Stromal cell of bone marrow (primary cell): ENCODE measurements at places on chromosomes 3 and 15.

- no peak for DNase-seq
Measured at GRCh38 chr15:41336549-41336948, 3.9 kb downstream of the NUSAP1 start.

GRCh38 chr3:123409443-123410148 is 39.3 kb downstream of the ADCY5 start:
- DNase-seq, result no peak

- no peak for DNase-seq
Measured at GRCh38 chr3:149233323-149233722, 11.7 kb upstream of the CP start.

DNA sequence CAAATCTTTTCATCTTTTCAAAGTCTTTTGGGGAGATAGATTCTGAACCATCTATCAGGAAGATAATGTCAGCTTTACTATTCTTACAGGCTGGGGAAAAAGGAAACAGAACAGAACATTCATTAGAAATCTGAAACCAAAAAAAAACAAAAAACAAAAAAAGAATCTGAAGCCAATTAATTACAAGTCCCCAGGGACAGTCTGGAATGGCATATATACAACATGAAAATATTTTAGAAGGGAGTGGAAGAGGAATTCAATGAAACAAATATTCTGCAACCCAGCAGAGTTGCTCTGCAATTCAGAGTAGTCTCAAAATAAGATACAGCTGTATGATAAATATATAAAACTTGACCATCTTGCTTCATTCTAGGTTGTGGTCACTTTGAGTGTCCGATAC is 41.7 kb upstream of the CAPN7 start:
- DNase-seq, result no peak

- no peak for DNase-seq
Measured at GRCh38 chr3:123256256-123256655, 54.5 kb downstream of the SEC22A start.

- no peak for DNase-seq
Measured at GRCh38 chr3:134307425-134307824, 56.8 kb upstream of the RYK start.

- no peak for DNase-seq
Measured at GRCh38 chr15:62958528-62959363, 83.8 kb upstream of the TPM1 start.

- no peak for DNase-seq
Measured at GRCh38 chr15:83107841-83108181, 366 bp downstream of the TM6SF1 start.

- DNase-seq, result no peak
Measured at GRCh38 chr3:28700728-28701127, 352.1 kb upstream of the AZI2 start.

- DNase-seq, result no peak
Measured at GRCh38 chr15:57364282-57365007, 11.9 kb upstream of the CGNL1 start.

- DNase-seq, result no peak
Measured at GRCh38 chr15:88322461-88322860, 65.9 kb upstream of the NTRK3 start.

- DNase-seq, result no peak
Measured at GRCh38 chr3:188888321-188889053, 283.3 kb upstream of the TPRG1 start.

DNA sequence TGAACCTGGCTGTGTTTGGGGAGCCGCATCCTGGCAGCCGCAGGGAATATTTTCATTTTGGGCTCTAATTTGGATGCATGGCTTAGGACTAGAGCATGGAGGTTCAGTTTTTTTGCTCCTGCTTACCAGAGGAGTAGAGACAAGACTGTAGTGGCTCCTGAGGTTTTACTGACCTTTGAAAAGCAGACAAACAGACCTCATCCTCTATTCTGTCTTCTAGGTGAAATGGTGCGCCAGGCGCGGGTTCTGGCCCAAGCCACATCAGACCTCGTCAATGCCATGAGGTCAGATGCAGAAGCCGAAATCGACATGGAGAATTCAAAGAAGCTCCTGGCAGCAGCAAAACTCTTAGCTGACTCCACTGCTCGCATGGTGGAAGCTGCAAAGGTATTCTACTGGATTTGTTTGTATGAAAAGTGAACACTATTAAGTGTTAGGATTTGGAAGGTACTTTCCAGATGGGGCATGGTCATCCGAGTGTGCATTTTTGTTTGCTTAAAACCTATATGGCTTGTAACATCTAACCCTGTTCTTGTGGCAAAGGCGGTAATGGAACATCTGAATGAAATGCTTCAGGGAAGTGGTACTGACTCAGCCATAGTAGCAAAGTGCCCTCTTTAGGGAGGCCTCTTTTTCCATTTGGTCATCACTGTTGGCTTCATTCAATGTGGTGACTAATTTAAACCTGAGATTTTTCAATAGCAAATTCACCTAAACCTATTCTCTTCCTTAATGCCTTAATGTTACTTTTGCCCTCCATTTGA is 330.7 kb upstream of the TPM1 start:
- peak; percentile 24 for DNase-seq

GRCh38 chr3:60847791-60848190 is 403.5 kb downstream of the FHIT start:
- DNase-seq, result no peak

GRCh38 chr15:48433226-48433886 is 102.1 kb downstream of the DUT start:
- DNase-seq, result peak; percentile 89

- DNase-seq, result no peak
Measured at GRCh38 chr3:177343122-177343625, 145.9 kb upstream of the TBL1XR1 start.
